Melanocyte of skin (primary cell): ENCODE measurements at places on chromosomes 6 and 20. TPM values are rescaled to one million over a fixed set of nuclear protein-coding genes. Genes with fewer than 3 reads are reported as not detected.

OR2B6 gene
- total RNA-seq, result not detected in 2 replicates

FKBP1C gene
- total RNA-seq, result 0.93 and 1.00 TPM in 2 replicates

PTCRA gene
- 0.33 TPM in 1 of 2 replicates, not detected in the other for total RNA-seq

APOBEC2 gene
- not detected in 2 replicates for total RNA-seq

PPIL6 gene
- total RNA-seq, result 3.6 and 4.8 TPM in 2 replicates

TPD52L1 gene
- total RNA-seq, result 3.8 and 5.1 TPM in 2 replicates

OR2H1 gene
- not detected in 2 replicates for total RNA-seq

PSORS1C2 gene
- not detected in 2 replicates for total RNA-seq

COX4I2 gene
- total RNA-seq, result not detected in 2 replicates

WFDC8 gene
- not detected in 2 replicates for total RNA-seq

POU5F1 gene
- total RNA-seq, result not detected in 2 replicates

KCNS1 gene
- under 0.01 and 0.34 TPM in 2 replicates for total RNA-seq

SLPI gene
- not detected in 2 replicates for total RNA-seq
